T-helper 1 cell (primary cell): ENCODE measurements at places on chromosomes 3 and 15.

- DNase-seq = no peak
Measured at GRCh38 chr3:53624061-53624857, 129.8 kb downstream of the CACNA1D start.

DNA sequence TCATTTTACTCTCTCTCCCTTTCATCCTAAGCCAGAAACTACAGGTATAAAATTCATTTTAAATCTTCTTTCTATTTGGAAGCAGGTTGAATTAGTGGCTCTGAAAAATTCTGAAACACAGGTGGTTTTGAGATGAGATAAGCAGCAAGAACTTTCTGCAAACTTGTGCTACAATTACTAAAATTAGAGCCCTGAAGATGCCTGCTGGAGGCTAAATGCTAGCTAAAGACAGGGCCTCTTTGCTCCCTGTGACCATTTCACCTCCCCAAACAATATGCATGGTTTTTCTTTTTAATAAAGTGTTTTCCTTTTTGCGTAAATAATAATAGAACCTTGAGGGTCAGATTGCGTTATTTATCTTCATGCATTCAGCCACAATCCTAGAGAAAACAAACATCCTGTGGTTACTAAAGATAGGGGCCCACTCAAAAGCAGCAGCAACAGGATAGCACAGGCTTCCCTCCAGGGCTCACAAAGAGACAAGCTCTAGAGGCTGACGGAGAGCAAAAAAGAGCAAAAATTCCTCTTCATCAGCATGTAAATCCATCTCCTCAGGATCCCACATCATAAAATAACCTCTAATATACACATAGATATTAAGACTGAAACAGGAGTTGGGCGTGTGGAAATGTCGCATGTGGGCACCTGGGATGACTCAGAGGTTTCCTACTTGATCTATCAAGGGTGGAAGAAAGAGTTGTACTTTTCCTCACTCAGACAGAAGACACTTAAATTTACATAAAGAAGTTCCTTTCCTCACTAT, 26.5 kb upstream of the CP start:
- no peak for DNase-seq

- DNase-seq = no peak
Measured at GRCh38 chr3:112482675-112483074, 16.6 kb downstream of the BTLA start.

DNA sequence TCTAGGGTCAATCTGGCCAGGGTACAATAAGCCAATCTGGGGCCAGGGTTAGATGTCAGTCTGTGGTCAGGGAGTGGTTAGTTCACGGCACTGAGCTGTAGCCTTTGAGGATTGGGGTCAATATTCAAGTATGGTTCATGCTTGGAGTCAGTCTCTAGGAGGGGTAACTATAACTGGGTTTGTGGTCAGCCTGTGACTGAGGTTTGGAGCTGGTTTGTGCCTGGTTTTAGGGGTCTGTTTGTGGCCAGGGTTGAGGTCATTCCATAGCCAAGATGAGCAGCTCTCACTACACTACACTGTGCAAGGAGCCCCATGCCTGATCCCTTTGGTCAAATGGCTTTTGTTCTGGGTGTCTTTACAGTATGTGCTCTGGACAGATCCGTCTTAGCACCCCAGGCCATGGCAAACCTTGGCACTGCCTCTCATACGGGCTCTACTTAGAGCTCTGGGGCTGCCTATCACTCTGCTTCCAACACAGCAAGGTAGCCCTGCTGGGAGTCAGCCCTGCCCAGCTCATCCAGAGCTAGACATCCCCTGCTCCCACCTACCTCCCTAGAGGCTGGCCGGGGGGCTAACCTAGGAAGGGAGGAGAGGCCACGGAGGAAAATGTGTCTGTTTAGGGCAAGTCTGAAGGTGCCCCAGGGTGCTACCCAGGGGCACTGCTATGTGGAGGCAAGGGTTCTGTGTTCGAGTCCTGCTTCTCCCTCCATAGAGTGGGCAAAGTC, 63.3 kb upstream of the CORO2B start:
- no peak for DNase-seq

GRCh38 chr15:50871832-50872231, 36.7 kb upstream of the AP4E1 start:
- no peak for DNase-seq

GRCh38 chr3:19891740-19892139, 42.3 kb downstream of the EFHB start:
- DNase-seq = no peak

GRCh38 chr3:183370391-183370790, 58.0 kb downstream of the MCF2L2 start:
- no peak for DNase-seq

DNA sequence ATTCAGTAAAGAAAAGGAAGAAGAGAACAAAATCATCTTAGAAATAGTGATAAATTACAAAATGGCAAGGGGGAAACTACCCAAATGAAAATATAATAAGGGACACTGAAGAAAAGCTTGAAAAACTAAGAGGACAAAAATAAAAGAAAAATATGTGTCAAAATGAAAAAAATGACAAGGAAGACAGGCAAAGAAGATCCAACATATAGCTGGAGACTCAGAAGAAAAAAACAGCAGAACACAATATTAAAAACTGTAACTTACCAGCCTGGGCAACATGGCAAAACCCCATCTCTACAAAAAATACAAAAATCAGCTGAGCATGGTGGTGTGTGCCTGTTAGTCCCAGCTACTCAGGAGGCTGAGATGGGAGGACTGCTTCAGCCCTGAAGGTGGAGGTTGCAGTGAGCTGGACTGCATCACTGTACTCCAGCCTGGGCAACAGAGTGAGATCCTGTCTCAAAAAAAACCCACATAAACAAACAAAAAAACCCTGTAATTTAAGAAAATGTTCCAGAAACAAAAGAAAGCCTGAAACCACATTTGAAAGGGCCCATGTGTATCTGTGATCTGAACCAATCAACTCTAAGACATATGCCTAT, 93.2 kb downstream of the ANO10 start:
- DNase-seq = no peak

DNA sequence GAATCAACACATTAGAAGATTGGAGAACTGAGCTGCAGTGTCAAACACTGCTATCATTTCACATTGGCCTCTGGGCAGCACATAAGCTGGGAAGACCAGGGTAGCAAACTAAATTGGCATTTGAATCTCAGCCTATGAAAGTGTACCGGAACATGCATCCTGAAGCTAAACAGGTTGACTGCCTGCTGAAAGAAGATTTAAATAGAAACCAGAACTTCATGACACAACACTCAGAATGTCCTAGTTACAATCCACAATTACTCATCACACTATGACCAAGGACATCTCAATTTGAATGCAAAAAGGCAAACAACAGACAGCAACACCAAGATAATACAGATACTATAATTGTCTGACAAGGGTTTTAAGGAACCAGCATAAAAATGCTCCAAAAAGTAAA, 26.2 kb downstream of the TM2D3 start:
- no peak for DNase-seq
